Activated naive CD4-positive, alpha-beta T cell (primary cell): ENCODE measurements at places on chromosomes 6 and 20.

DNA sequence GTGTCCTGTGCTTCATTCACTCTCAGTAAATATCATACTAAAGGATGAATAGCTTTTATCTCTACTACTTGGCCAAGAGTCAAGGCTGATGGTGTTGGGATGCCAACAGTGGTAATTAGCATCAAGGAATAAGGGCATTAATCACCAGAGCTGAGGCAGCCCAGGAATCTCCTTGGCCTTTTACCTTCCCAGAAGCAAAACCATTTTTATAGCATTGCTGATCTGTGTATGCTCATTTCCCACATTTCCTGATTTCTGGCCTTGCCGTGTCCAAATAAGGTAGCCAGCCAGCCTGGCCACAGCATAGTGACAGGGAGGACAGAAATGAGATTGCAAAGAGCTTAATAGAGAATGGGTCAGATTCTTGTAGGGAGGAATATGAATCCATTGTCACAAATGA lies 76.7 kb upstream of the FOXO3 start:
- DNase-seq: no peak

DNA sequence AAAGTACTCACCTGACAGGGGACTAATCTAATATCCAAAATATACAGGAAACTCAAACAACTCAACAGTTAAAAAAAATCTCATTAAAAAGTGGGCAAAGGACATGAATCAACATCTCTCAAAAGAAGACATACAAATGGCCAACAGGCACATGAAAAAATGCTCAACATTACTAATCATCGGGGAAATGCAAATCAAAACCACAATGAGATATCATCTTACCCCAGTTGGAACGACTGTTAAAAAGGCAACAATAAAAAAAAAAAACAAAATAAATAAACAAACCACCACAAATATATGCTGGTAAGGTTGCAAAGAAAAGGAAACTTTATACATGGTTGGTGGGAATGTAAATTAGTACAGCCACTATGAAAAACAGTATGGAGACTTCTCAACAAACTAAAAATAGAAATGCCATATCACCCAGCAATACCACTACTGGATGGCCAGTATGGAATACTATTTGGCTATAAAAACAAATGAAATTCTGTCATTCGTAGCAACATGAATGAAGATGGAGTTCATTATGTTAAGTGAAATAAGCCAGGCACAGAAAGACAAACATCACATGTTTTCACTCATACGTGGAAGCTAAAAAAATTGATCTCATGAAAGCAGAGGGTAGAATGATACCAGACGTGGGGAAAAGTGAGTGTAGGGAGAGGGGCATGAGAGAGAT lies 6.6 kb downstream of the SIRPB2 start:
- no peak for DNase-seq

- DNase-seq: no peak
Measured at GRCh38 chr6:70135219-70136160, 167.4 kb downstream of the COL9A1 start.

DNA sequence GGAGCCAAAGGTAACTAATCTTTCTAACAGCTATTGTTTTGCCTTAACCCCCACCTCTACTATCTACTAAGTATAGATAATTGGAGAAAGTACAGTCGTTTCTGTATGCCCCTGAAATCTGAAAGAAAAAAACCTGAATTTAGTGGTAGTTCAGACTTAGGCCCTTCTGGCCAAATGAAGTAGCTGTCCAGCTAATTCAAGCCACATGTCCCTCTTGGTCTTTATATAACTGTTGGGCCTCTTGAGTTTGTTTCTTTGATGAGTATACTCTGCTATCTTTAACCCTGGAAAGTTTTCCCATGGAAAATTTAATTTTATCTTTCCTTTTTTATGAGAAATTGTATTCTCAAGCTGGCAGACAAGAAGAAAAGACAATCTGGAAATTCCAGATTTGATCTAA lies 73.0 kb upstream of the FAM8A1 start:
- no peak for DNase-seq

DNA sequence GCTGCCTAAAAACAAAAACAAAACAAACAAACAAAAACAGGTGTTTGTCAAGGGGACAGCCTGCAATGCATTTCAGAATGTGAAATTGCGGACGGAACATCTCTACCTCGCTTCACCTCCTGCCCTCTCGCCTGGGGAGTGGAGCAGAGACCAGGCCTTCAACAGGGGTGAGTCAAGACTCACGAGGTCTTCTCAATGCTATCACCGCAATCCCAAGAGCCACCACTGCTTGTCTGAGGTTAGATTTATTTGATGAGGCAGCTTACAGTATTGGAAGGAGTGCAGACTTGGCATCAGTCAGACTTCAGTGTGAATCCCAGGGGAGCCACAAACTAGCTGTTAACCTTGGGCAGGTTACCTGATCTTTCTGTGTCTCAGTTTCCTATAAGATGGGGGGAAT lies 7.7 kb downstream of the GABRR1 start:
- no peak for DNase-seq

DNA sequence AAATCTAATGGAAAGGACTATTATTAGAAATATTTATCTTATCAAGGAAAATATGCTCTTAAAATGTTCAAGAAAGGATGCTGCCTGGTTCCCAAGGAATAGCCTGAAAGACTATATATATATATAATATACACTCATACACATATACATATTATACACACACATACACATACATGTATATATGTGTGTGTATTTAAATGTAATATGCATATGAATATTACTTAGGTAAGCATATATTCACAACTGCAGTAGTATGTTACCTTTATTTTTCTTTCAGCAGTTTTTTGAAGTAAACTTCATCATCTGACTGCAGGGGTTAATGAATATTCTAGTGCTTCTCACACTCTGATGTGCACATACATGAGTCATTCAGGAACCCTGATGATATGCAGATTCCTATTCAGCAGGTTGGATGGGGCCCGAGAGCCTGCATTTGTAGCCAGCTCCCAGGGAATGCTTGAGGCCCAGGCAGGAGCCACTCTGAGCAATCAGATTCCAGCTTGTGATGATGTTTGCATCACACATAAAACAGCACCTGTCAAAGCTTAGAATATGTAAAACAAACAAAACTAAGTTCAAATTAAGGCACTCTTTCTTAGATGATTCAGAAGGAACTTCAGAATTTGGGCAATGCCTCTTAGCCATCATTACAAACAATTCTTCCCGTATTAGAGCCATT lies 16.1 kb downstream of the MYLK4 start:
- no peak for DNase-seq

- DNase-seq: no peak
Measured at GRCh38 chr6:134880487-134881190, 69.3 kb downstream of the ALDH8A1 start.

- DNase-seq: no peak
Measured at GRCh38 chr20:58048096-58048702, 180.3 kb downstream of the ANKRD60 start.

DNA sequence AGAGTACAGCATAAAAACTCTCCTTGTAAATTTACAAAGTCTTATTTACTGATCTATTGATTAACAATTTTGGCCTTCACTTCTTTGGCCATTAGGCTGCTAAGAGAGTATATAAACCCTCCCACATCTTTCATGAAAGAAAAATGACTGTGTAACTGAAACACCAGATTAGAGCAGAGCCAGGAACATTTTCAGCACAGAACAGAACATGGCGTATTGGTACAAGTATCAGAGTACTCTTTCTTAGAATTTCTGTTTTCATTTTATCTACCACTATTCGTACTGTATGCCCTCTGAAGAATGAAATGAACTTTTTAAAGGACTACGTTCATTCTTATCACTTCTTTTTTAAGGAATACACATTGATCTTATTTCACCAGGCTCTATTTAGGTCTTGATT lies 550.2 kb downstream of the ADGRB3 start:
- DNase-seq: no peak

DNA sequence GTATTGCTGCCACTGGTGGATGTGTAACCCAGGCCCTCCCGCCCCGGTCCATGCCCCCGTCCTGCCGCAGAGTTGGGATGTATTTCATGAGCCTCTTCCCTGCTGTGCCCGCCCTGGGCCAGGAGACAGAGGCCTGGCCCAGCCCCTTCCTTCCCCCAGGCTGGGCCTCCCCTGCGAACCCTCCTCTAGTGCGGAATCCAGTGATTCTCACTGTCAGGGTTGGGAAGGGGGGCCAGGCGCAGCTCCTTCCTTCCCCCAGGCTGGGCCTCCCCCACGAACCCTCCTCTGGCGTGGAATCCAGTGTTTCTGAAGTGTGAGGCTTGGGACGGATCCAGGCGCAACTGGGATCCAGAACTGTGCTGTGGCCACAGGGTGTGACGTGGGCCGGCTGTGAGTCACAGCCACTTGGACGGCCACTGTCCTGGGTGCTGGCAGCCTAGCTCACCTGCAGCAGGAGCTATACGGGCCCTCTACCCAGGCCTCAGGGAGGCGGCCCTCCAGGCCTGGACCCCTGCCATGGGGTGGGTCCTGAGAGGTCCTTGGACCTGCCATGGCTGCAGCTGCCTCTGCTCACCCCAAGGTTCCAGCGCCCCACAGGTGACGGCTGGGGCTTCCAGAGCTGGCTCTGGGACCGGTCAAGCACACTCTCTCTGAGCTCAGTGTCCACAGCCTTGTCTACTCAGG lies 28.3 kb downstream of the COL20A1 start:
- no peak for DNase-seq

DNA sequence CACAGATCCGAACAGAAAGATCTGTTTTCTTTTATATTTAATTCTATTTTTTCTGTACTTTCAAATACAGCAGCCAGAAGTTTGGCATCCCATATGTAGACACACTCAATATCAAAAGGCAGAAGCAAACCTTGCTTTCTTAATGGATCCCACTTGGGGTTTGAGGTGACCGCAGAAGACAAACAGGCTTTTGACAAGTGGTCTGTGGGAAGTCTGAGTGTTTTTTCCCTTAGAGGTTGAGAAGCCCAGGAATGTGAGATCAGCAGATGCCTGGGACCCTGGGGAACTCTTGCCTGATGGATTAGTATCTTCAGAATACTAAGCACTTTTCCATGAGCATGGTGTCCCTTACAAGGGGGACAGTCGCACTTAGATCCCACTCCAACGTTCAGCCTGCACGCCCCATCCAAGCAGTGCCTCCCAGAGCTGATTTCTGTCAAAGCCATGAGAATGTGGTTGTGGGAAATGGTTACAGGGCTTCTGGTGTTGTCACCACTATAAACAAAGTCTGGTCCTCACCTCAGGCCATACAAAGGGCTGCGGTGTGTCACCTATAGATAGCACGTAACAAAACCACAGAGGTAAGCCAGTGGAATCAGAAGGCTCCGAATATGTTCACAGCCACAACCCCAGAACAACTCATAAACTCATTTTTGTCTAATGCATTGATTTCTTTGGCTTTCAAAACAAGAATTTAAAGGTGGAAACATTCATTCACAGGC lies 12.7 kb downstream of the IL17F start:
- no peak for DNase-seq

GRCh38 chr20:23021951-23022350 lies 13.2 kb upstream of the SSTR4 start:
- no peak for DNase-seq

GRCh38 chr6:112839525-112839961 lies 492.4 kb downstream of the RFPL4B start:
- no peak for DNase-seq

DNA sequence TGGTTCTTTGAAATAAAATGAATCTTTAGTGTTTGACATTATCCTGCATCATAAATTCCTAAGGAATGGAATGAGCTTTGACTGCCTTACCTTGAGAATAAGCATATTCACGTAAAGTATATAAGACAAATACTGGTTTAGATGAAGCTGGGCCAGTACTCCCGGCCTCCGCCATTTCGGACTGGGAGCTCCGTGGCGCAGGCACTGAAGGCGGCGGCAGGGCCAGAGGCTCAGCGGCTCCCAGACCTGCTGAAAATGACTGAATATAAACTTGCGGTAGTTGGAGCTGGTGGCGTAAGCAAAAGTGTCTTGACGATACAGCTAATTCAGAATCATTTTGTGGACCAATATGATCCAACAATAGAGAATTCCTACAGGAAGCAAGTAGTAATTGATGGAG lies 76.2 kb upstream of the FAM83B start:
- no peak for DNase-seq

DNA sequence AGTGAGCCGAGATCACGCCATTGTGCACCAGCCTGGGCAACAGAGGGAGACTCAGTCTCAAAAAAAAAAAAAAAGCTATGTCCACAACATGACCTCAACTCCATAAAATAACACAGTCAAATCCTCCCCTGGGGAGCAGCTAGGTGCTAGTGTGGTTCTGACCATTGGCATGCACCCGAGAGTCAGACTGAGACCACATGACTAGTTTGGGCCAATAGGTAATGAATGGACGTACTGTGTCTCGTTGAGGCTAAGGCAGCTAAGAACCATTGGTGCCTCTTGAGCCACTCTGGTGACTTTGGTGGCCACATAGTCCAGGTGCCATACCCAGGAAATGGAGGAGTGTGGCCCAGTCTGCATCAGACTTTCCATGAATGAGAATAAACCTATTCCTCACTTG lies 40.3 kb downstream of the ATP9A start:
- no peak for DNase-seq

DNA sequence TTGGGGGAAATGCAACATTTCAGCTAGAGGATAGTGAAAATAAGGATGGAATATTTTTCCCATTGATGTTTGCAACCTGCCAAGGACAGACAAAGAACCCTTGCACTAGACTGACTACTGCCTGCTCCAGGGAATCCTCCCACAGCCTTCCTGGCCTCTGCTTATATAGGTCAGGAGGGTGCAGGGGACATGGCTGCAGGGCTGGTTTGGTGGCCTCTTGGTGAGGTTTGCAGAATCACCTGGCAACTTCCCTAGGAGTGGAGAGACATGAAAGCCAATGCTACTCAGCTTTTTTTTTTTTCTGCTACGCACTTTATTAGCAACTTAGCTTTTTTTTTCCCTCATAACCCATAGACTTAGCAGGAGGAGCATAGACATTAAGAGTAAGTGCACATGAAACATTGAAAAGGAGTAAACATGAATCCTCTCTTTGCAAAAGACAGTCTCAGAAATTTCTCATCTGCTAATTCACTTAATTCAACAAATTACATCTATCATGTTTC lies 39.8 kb upstream of the CDYL start:
- DNase-seq: no peak

DNA sequence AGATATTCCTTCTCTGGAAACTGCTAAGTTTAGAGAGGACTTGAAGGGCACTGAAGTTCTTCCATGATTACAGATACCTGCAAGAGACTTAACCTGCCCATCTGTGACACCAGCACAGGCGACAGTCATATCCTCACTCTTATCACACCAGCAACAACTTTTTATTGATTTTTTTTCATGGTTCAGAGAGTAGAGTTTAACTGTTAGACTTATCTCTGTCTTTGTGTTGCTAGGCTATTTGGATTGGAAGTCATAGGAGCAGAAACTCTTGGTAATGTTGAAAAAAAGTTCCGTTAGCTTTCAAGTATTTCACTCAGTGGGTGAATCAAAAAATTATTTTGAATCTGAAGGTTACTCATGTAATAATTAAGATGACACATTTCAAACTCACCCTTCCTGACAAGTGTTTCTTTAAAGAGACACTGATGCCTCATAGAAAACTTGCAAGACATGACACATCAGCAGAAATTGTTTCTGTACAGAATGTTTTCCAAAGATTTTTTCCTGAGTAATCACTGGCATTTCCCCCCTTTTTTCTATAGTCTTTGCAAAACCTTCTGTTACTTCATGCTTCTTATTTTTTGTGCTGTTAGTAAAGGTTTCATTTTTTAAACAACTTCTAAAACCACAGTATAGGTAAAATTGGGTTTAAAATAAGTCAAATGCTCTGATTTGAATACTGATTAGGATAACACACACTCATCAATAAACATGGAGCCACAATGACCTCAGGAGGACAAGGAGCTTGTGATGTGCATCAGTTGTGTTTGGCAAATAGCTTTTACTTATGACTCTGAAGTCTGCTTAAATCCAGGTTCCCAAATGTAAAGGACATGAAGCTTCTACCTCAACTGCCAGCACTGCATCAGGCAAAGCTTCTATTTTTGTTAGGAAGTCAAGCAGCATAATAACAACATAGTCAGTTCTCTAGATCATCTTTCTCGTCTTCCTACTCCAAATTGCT lies 252.9 kb upstream of the MAN1A1 start:
- no peak for DNase-seq
